Muscle of leg (tissue), 16 donors: ENCODE measurements at places on chromosomes 4 and X.
A peak's percentile ranks its signal among the peaks of the same experiment; 100 is the strongest.

GRCh38 chr4:54255881-54256280 is 26.8 kb downstream of the PDGFRA start:
- no peaks in the 10 kb centered on the region for H3K4me1 ChIP-seq
- no peak for DNase-seq
- H3K4me3 ChIP-seq: no peak overlapping the region
- no peak overlapping the region for H3K27ac ChIP-seq
- H3K36me3 ChIP-seq: no peaks in the 10 kb centered on the region

GRCh38 chrX:23752740-23753415 is 9.8 kb upstream of the ACOT9 start:
- peak overlapping the region; percentile 49 for H3K27ac ChIP-seq
- H3K4me3 ChIP-seq: no peak overlapping the region
- peaks cover 6% of the 10 kb centered on the region for H3K27me3 ChIP-seq
- no peaks in the 10 kb centered on the region for H3K36me3 ChIP-seq
- peak; percentile 85 for DNase-seq
- H3K4me1 ChIP-seq: peaks cover 2% of the 10 kb centered on the region

DNA sequence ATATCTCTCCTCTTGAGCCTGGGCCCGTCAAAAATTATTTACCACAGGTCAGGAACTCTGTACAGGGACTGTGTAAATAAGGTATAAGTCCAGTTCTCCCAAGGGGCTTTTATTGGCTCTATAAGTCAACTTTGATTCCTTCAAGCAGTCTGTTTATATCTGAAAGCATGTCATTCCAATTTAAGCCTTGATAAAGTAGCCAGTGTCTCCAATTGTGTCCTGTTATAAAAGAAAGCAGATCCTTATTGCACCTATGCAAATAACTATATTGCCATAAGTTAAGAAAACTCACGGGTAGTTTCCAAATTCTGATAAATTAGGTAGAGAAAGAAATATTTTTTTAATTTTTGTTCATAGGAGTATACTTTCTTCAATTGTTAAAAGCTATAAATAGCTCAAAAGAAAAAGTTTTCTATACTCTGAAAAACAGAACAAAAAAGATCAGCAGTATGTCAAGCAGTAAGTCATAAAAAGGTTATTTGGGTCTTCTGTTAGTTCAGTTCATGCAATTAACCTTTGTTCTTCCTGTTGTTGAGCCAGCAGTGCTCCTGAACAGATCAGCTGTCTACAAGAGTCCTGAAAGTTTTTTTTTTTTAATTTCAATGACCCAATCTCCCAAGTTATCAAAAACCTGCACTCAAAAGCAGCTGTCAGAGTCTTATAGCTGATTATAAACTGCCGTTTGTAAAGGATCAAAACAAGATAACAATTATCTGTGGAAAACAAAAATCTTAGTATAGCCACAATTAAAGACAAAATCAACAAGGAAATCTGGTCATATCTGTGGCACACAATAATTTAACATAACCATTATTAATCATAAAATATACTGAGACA is 178.4 kb upstream of the GALNT7 start:
- H3K27ac ChIP-seq: no peak overlapping the region
- no peaks in the 10 kb centered on the region for H3K4me1 ChIP-seq
- no peaks in the 10 kb centered on the region for H3K27me3 ChIP-seq
- no peaks in the 10 kb centered on the region for H3K36me3 ChIP-seq

DNA sequence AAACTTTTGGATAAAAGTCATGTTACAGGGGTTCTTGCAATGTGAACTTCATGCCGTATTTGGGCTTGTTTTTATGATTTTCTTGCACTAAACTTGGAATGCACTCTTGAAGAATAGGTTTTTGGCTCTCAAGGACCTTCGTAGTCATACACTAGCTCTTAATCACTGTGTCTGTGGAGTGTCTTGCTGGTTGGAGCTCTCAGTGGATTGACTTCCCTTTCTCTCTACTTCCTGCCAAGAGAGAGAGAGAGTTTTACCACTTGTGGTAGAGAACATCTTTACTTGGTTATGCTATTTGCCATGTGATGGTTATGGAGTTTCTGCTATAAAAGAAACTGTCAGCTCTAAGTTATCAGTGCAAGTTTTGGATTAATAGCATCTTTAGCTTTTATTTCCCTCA is 112.4 kb downstream of the BMPR1B start:
- peak; percentile 20 for DNase-seq
- no peaks in the 10 kb centered on the region for H3K4me1 ChIP-seq
- no peak overlapping the region for H3K4me3 ChIP-seq
- H3K27me3 ChIP-seq: no peaks in the 10 kb centered on the region
- H3K36me3 ChIP-seq: no peaks in the 10 kb centered on the region

GRCh38 chr4:57104706-57105560 is 5.3 kb downstream of the IGFBP7 start:
- H3K4me1 ChIP-seq: peaks cover 12% of the 10 kb centered on the region
- H3K36me3 ChIP-seq: no peaks in the 10 kb centered on the region
- peak overlapping the region; percentile 56 for H3K27ac ChIP-seq
- H3K27me3 ChIP-seq: peaks cover 12% of the 10 kb centered on the region

DNA sequence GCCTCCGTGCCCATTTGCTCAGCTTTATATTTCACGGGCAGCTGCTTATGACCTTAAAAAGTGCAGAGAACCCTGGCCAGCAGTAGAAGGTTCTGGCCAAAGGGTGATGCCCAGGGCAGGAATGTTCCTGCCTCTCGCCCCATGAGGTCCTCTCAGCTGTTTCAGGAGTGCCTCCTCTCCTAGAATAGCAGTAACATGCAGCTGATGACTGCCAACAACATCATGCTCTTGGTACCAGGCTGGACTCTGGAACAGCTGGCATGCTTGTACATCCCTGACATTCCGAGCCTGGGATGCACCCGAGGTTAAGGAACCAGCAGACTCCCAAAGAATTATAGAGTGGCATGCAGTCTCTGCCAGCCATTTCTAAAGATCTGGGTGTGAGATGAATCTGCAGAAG is 11.7 kb upstream of the TENM3 start:
- H3K4me3 ChIP-seq: no peak overlapping the region
- DNase-seq: peak; percentile 69
- no peaks in the 10 kb centered on the region for H3K27me3 ChIP-seq

DNA sequence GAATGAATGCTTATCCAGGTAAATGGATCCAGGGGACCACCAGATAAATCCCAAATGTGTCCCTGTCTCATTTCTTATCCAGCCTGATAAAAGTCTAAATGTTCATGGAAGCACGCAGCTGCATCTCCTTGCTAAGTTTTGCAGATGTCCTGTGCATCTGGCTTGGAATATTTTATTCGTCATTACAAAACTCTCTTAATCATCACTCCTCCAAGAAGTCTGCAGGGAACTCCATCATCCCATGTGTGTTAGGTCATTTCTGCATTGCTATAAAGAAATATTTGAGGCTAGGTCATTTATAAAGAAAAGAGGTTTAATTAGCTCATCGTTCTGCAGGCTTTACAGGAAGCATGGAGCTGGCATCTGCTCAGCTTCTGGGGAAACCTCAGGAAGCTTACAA is 297.2 kb downstream of the HS3ST1 start:
- no peaks in the 10 kb centered on the region for H3K27me3 ChIP-seq
- H3K4me1 ChIP-seq: no peaks in the 10 kb centered on the region
- H3K27ac ChIP-seq: no peak overlapping the region
- peak; percentile 75 for DNase-seq
- H3K36me3 ChIP-seq: no peaks in the 10 kb centered on the region

GRCh38 chr4:1610791-1611500 is 73.2 kb downstream of the FAM53A start:
- H3K36me3 ChIP-seq: no peaks in the 10 kb centered on the region
- H3K27ac ChIP-seq: no peak overlapping the region
- H3K4me1 ChIP-seq: no peaks in the 10 kb centered on the region

DNA sequence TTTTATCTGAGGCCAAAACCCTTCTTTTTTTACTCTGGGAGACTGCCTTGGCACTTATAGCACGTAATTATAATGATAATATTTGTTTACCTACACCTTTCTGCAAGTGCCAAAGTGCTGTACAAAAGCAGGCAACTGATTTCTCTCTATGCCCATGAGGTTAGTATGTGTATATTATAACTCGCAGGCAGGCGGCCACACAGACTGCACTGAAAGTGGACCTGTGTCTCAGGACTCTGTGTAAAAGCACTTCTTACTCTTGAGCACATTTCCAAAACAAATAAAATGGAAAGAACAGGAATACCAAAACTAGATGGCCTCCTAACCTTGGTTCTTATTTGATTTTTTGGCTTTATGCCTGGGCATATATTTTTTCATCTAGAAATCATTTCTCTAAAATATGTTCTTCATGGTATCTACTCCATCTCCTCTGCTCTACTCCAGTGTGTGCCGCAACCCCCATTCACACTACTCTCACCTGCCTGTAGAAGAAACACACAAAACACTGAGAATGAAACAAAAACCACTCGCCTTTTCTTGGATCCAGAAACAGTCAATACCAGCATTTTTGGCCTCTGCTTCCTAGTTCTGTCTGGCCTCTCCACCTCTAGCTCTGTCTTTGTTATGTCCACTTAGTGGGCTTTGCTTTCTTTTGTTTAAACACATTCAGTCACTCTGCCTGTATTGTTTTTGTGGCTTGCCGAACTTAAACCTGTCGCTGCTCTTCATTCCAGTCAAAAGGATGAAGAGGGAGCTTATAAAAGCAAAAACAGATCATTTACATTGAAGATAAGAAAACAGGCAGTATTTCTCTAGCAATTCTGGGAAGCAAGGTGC is 934.5 kb upstream of the TENM3 start:
- no peak overlapping the region for H3K27ac ChIP-seq
- DNase-seq: no peak
- H3K27me3 ChIP-seq: no peaks in the 10 kb centered on the region
- no peaks in the 10 kb centered on the region for H3K4me1 ChIP-seq
- no peaks in the 10 kb centered on the region for H3K36me3 ChIP-seq

- H3K4me1 ChIP-seq: no peaks in the 10 kb centered on the region
- H3K27me3 ChIP-seq: peaks cover 4% of the 10 kb centered on the region
- DNase-seq: no peak
- no peak overlapping the region for H3K27ac ChIP-seq
- no peaks in the 10 kb centered on the region for H3K36me3 ChIP-seq
Observed at GRCh38 chr4:112531146-112531545, 15.2 kb upstream of the NEUROG2 start.

- H3K27me3 ChIP-seq: no peaks in the 10 kb centered on the region
- H3K36me3 ChIP-seq: no peaks in the 10 kb centered on the region
- no peak for DNase-seq
- H3K4me3 ChIP-seq: no peak overlapping the region
- H3K4me1 ChIP-seq: no peaks in the 10 kb centered on the region
Observed at GRCh38 chr4:82886147-82886942, 4.6 kb downstream of the SEC31A start.

DNA sequence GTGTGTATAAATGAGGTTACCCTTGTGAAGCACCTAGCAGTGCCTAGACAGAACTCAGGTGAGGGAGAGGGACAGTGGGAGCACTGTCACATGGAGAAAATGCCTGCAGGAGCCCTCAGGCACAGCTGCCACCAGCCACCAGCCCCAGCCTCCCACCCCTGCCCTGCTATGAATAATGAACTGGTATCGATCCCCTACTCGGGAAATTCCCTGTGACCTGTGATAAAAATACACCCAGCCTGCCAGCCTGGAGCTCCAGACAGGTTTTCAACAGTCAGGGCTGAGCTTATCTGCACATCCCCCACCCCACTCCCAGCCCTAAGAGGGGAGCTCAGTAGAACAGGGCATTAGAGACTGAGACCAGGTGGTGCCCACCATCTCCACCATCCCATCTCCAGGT is 159.6 kb upstream of the PJA1 start:
- H3K36me3 ChIP-seq: no peaks in the 10 kb centered on the region
- H3K27ac ChIP-seq: no peak overlapping the region
- DNase-seq: no peak
- peaks cover 6% of the 10 kb centered on the region for H3K4me1 ChIP-seq
- peaks cover 27% of the 10 kb centered on the region for H3K27me3 ChIP-seq

DNA sequence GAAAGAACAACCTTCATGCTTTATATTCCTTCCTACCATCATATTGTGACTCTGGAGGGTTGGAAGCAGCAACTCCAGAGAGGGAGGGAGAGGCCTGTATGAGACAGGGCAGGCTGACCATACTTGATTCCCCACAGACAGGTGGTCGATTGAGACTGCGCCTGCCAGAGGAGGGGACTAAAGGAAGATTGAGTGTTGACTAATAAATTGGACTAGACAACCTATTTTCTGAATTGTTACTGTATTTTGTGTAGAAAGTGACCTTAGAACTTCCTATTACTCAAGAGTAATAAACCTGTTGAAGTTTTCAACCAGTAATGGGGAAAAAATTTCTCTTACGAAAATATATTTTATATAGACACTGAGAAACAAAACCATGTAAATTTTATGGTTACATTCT is 301.5 kb downstream of the INPP4B start:
- no peak overlapping the region for H3K27ac ChIP-seq
- H3K4me3 ChIP-seq: no peak overlapping the region
- H3K27me3 ChIP-seq: no peaks in the 10 kb centered on the region
- H3K36me3 ChIP-seq: no peaks in the 10 kb centered on the region
- no peaks in the 10 kb centered on the region for H3K4me1 ChIP-seq

DNA sequence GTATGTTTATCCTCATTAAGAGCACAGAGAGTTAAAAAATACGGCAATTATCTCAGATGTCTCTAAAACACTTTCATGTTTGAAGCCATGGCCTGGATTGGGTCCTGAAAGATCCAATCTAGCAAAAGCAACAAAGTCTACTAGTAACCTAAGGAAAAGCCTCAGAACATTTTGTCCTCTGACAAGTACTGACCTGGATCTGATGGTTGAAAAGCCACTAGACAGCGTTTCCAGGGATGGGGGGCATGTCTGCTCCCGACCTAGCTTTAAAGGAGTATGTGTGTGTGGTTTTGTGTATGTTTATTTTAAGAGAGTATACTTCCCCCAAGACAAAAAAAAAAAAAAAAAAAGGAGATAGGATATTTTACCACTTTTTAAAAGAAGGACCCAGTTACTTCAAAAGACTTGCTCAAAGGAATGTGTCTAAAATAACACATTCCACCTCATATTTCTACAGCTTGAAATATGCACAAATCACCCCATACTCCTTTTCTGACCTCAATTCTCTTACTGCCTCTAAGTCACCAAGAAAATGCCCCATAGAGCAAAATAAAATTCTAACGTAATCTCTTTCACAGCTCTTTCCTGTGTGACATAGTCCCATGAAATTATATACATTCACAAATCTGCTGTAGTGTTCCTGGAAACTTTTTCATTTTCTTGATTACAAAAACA is 189.0 kb upstream of the TTC29 start:
- H3K4me3 ChIP-seq: no peak overlapping the region
- H3K36me3 ChIP-seq: no peaks in the 10 kb centered on the region
- H3K27ac ChIP-seq: no peak overlapping the region
- no peak for DNase-seq
- H3K27me3 ChIP-seq: no peaks in the 10 kb centered on the region

GRCh38 chrX:152520653-152521052 is 69.5 kb upstream of the GABRA3 start:
- no peak overlapping the region for H3K4me3 ChIP-seq
- no peaks in the 10 kb centered on the region for H3K4me1 ChIP-seq
- H3K27ac ChIP-seq: no peak overlapping the region
- H3K36me3 ChIP-seq: no peaks in the 10 kb centered on the region
